ENCODE measurements at places on chromosomes 7 and 10.

DNA sequence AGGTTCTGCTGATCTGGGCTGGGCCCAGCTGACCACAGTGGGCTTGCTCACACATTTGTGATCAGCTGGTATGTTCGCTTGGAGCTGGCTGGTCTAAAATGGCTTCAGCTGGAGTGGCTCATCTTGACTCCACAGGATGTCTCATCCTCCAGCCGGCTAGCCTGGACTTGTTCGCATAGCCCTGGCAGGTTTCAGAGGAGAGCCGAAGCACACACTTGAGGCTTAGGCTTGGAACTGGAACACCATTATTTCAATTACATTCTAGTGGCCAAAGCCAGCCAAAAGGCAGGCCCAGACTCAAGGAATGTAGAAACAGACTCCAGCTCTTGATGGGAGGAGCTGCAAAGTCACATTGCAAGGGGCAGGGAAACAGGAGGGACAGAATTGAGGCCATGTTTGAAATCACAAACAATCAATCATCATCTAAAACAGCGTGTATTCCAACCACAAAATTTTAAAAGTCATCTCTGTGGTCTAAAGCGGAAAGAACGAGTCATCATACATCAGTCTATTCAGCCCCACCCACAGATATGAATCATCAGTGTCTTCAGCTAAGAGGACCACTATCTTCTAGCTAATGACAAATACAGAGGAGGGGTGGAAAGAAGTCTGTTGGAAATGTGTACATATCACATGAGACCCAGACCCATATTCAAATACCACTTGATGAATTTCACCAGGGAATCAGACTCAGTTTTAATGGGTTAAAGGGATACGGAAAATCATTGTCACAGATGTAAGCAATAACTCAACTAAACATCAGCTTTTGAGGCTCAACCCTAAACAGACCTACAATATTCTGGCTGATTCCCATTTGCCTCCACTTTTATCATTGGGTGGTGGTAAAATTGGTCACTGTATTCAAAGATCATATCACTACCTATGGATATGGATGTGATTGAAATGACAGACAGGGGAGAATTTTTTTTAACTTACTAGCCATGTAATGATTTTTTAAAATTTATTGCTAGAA lies 139.0 kb upstream of the MKLN1 start:
- DNase-seq: peak; percentile 74

DNA sequence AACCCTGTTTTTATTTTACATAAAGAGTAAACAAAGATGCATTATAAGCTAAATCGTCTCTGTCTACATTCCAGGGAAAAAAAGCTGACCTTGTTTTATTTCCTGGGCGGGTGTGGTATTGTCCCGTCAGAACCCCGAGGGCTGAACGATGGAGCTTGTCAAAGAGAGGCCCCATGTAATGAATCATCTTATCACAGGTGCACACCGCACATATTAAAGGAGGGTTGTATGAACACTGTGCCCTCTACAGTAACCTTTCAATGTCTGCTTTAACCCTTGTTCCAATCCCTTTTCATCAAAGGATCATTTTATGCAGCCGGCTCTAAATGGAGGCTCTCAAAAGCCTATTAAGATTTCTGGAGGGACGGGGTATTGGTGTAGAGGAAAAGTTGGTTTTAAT lies 158.5 kb upstream of the YAE1 start:
- no peak for DNase-seq

GRCh38 chr10:62869958-62870357 lies 53.8 kb upstream of the EGR2 start:
- no peak for DNase-seq

DNA sequence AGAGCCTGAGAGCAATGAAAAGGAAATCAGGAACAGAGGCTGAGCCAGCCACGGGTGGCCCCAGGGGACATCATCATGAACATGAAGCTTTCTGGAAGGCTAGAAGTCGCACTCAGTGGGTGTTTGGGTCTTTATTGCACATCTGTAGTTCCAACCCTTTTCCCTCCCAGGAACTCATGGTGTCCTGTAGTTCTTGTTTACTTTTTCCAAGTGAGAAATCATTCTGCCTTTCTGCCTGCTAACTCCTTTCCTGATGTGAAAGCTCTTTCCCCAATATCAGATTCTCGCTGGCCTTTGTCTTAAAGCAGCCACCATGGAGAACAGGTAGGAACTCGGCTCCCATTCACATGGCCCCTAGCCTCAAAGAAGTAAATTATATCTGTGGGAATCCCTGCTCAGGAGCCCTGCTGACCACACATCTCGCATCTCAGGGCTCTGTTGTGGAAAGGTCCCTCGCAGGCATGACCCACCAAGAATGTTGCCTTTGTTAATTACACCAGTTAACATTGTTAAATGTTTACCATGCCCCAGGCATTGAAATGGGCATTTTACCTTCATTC lies 542.7 kb downstream of the TNS3 start:
- DNase-seq: no peak

- no peak for DNase-seq
Measured at GRCh38 chr10:28564905-28565304, 32.0 kb downstream of the WAC start.

GRCh38 chr7:14432924-14433323 lies 443.5 kb upstream of the ETV1 start:
- DNase-seq: no peak

DNA sequence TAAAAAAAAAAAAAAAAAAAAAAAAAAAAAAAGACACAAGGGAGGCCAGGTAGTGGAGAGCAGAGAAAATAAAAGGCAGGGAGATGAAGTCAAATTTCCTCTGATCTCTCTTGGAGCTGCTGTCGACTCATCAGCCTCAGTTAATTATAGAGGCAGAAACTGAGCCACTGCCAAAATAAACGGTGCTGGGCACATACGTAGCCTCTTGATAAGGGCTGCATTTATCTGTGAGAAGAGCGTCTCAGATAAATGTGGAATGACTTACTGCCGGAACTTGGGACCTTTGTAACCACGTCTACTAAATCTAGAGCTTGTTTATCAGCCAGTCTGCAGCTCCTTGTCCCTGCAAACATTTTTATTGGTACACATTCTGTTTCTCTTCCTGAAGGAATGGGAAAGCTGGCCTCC lies 162.3 kb downstream of the BAMBI start:
- DNase-seq: no peak

DNA sequence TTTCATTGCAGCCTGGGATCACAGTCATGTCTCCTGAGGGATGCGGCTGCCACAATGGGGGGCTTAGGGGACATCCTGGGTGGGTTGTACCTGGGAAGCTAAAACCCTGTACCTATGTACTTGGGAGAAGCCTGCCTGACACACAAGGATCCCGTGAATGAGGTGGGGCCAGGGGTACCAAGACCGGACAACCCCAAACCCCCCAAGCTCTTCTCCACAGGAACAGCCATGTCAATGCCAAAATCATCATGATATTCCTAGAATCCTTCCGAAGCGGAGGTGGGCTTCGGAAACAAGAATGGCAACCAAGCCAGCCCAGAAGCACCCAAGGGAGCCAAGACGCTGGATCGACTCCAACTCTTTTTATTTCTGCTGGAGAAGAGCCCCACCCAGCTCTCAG lies 260.3 kb upstream of the TCERG1L start:
- DNase-seq: no peak

DNA sequence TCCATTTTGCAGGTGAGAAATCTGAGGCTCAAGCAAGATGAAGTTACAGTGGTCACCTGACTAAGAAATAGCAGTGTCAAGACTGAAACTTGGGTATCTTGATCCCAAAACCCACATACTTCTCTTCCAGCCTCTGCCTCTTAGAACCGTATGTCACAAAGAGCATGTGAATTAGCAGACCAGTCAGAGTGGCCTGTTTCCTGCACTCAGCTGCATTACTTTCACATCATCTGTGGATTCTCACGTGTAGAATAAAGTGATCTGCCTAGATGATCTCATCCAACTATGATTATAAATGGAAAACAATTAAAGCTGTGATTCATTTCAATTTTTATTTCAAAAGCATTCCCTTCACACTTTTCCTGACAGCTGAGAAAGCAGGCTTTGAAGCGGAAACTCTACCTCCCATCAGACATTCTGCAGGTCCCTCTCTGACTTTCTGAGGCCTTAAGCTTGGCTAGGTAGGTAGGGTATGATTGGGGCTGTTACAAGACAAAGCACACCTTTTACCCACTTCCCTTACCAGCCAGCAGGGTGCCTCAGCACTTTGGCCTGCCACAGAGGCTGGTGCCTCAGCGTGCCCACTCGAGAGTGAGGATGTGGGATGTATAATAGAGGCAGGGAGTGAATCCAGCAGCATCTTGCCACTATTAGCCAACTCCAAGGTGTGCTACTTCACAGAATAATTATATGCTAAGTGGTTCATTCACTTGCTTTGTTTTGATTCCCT lies 70.2 kb upstream of the PDE1C start:
- DNase-seq: no peak

- no peak for DNase-seq
Measured at GRCh38 chr10:129861776-129862531, 102.1 kb downstream of the EBF3 start.

- DNase-seq: no peak
Measured at GRCh38 chr7:28269700-28270361, 89.2 kb upstream of the JAZF1 start.

GRCh38 chr7:69654381-69654780 lies 56.1 kb downstream of the AUTS2 start:
- no peak for DNase-seq

DNA sequence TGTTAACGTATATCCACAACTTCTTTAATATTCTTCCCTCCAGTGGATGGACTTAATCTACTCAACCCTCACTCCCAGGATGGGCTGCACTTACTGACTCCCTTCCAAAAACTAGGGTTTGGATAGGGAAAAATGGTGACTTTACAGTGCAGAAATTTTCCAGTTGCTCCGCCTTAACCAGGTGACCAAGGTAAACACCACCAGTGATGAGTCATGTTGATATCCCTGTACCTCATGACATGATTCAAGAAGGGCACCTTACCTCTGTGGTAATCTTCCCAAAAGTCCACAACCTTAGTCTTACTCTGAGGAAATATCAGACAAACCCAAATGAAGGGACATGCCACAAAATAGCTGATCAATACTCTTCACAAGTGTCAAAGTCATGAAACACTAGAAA lies 3.5 kb upstream of the GSTK1 start:
- DNase-seq: no peak

- no peak for DNase-seq
Measured at GRCh38 chr10:86954681-86955500, 2.5 kb downstream of the MMRN2 start.

DNA sequence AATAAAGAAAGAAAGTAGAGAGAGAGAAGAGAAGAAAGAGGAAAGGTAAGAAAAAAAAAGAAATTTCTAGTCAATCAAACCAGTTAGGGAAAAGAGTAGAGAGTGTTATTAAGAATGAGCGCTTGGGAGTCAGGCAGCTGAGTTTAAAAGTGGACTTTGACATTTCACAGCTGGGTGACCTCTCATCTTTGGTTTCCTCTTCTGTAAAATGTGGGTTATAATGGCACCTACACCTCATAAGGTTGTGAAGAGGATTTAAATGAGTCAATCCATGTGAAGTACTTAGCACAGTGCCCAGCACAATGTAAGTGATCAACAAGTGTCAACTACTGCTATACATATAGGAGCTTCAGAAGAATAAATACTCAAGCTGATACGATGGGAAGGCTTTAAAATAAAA lies 12.2 kb downstream of the HOXA1 start:
- DNase-seq: no peak

DNA sequence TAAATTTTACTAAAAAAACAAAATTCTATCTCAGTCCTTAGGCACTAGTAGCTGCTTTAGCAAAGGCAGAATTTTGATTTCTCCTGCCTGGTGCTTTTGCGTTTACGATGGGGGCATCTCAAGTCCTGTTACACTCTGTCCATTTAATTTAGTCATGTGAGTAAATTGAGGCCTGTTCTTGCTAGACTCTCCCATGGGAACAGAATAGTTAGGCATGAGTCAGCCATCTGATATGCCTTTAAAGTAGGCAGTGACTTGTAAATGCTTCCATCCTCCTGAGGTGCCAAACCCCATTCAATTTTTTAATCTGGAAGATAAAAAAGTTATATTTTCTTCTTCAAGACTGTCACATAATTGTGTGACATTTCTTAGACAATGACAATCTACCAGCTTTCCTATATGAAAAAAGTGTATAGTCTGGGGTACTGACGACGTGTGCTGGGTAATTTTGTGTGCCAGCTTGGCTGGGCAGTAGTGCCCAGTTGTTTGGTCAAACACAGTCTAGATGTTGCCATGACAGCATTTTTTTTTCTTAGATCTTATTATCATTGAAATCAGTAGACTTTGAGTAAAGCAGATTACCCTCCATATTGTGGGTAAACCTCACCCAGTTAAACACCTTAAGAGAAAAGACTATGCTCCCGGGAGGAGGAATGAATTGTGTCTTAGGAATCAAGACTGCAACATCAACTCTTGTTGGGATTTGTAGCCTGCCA lies 603.4 kb downstream of the SORCS1 start:
- DNase-seq: no peak

DNA sequence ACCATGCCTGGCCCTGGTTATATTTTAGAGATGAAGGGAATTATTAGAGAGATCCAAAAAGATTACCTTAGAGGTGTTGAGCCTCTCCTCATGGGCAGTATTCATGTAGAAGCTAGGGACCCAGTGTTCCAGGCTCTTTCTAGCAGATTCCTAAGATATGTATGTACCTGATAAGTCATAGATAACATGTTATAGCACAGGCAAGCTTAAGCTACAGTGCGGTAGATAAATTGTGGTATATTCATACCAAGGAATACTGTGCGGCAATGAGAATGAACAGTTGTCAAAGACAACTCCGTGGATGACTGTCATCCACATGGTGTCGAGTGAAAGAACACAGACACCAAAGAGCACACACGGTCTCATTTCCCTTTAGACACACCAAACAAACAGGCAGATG lies 53.1 kb downstream of the TACR2 start:
- DNase-seq: no peak

DNA sequence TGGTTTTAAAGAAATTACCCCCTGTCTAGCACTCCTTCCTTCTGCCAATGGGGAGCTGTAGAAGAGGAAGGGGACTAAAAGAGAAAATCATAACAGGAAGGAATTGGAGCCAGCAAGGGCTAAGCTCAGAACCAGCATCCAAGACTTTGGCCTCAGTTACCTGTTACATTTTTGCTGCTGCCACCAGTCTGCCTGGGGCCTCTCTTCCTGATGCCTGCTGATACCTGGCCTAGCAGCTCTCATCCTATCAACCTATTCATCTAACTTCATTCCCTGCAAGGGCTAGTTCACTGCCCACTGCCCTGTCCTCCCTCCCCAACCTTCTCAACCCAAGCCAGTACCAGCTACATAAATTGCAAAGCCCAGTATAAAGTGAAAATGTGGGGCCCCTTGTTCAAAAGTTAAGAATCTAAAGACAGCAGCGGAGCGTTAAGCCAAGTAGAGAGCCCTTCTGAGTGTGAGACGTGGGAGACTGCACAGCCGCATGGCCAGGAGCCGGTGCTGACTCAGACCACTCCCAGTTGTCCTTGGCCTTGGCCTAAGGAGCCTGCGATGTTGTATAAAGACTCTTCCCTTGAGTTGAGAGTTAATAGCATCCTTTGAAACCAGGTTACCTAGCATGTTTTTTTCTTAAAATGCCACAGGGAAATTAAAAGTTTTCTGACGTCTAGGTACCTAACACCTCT lies 13.2 kb upstream of the AOC1 start:
- DNase-seq: peak; percentile 5

- no peak for DNase-seq
Measured at GRCh38 chr7:83701736-83702135, 52.8 kb upstream of the SEMA3E start.

All from activated T-cell treated with anti-CD3 and anti-CD28 coated beads, Interleukin-2, amount 50 U/mL, for 48 hours (primary cell).